ENCODE measurements at places on chromosomes 5 and 9.
A peak's percentile ranks its signal among the peaks of the same experiment; 100 is the strongest.

GRCh38 chr9:8468045-8468637 lies 668.6 kb upstream of the DMAC1 start:
- DNase-seq, result no peak

DNA sequence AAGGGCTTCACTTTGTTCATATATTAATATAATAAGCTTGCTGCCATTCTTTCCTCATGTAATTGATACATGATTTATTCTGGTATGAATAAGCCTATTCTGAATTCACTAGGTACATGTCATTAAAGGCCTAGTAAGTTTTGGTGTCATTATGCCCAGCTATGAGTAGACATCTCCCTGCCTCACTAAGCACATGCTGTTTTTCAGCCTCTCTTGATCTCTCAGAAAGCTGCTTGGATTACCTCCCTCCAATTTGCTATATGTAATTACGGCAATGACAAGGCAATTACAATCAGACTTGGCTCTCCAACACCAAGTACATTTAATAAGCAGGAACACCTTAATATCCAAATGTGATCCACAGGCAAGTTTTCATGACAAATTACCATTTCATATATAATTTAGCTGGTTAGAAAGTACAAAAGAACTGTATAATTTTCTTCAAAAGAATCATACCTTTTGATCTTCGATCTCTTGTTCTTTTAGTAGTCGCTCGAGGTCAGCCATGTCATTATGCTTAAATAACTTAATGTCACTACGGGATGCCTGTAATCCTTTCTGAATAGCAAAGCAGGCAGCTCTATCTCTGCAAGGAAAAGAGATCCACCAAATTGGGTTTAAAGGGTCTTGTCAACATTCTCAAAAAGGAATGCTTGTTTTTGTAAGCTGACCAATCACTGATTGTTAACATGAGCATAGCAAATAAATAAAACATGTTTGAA lies 56.3 kb downstream of the SPTLC1 start:
- DNase-seq, result no peak

GRCh38 chr5:38500573-38501260 lies 55.7 kb downstream of the LIFR start:
- DNase-seq, result no peak

DNA sequence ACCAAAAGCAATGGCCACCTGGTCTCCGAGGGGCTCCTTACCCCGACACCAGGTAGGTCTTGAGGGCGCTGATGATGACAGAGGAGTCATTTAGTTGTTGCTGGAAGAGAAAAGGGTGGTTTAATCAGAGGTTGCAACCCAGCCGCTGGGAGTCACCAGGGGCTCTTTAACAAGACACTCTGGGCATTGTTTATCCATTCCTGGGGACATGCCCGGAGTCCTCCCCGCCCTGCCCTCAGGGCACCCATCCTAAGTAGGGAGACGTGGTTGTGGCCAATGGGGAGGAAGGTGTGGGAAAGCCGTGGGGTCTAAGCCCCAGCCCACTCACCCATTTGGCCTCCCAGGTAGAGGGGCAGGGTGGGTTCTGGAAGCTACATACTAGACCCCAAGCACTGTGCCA lies 3.1 kb downstream of the PTGES2 start:
- no peak for DNase-seq

GRCh38 chr5:82833277-82833676 lies 243.9 kb downstream of the TMEM167A start:
- DNase-seq, result no peak

DNA sequence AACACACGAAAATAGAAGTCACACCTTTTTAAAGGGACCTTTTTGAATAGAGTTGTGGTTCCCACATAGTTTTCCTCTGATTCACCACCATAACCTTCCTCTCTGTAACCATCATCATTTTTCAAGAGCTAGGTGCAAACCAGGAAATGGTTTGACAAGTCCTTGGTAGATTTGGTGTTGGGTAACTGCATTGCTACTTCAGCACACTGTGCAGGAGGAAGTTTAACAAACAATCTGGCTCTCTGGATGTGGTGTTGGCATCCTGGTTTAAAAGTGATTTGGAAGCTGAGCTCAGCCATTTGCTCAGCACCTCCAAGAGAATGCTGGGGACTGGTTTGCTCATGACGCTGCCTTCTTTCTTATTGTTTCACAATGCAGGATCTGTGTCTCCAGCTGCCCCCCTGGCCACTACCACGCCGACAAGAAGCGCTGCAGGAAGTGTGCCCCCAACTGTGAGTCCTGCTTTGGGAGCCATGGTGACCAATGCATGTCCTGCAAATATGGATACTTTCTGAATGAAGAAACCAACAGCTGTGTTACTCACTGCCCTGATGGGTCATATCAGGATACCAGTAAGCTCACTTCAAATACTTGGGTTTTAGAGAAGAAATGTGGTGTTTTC lies 213.1 kb downstream of the RFK start:
- DNase-seq, result peak; percentile 3

GRCh38 chr5:43138512-43138893 lies 17.8 kb downstream of the ZNF131 start:
- DNase-seq, result no peak

DNA sequence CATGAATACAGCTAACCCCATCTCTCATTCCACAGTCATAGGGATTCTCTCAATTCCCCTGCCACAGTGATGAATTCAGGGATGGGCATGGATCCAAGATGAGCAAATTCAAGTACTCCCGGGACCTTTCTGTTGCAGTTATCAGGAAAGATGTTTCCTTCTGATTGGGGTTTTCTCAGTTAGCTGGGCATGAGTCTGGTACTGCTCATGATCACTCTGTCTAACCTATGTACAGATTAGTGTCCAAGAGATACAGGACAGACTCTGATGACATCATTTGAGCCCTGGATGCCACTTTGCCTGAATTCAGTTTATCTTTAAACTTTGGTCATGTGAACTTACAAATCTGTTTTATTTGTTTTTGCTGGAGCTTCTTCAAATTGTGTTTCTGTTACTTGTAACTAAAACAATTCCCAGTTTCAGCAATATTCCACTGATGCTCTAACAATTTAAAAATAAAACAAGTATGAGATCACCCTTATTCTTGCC lies 257.7 kb upstream of the KLF9 start:
- DNase-seq, result no peak

DNA sequence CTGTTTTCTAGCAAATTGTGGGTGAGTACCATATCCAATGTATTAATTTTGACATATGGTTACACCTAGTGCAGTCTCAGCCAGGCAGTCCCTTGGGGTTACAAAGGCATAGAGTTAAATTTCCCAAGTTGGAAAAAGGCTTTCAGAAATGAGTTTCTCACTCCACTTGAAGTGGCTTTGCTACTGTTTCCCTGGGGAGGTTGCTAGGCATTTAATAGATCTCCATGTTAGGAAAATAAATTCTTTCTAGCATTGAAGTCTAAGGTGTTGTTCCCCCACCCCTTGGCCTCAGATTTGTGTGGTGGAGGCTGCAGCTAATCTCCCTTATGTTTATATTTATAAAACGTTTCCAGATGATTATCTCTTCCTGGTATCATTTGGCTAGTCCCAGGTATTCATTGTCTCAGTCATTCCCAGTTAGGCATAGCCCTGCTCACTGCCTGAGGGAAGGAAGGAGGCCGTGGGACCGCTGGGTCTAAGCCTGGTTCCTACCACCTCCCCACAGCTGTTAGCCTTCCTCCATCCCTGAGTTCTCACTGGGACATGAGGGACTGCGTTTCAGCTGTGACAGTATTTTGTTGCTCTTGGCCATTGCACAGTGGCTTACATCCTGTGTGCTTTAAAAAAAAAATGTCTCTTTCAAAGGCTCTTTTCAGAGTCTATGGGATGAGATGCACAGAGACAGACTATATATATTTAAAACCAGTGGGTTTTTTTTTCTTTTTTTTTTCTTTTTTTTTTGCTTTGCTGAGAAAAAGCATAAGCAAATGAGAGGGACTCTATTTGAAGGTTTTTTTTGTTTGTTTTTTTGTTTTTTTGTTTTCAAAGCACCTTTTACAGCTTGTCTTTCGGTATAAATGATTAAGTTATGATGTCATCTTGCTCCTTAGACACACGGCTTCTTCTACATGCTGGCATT lies 121.5 kb downstream of the MAST4 start:
- DNase-seq, result no peak

GRCh38 chr9:70081120-70081495 lies 37.5 kb downstream of the MAMDC2 start:
- no peak for DNase-seq

DNA sequence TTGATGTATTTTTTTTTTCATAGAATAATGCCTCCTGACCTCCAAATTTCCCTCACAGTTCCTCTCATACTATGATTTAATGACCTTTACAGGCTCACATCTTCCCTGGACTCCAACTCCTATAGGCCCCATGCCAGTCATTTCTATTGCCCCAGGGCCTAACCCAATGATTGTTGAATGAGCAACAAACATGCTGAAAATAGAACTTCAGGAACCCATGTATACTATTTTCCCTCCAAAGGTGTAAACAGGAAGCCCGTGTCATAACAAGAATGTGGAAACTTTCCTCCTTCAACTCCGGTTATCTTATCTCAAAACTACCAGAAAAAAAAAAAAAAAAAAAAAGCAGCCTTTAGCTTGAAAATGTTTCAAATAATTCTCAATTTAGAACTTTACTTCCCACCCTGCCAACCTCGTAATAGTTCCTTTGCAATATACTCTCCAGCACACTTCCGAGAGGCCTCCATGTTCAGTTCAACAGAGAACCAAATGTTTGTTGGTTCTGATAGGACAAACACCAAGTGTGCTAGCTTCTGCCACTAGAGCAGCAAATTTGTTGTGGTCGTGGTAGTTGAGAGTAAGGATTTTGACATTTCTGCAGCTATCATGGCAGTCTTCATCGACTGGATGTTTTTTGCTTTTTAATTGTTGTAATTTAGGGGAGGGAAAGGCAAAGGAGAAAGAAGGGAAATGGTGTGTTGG lies 25.8 kb downstream of the TRPM6 start:
- no peak for DNase-seq

GRCh38 chr5:353612-354580 lies 32.4 kb downstream of the AHRR start:
- DNase-seq, result no peak

- DNase-seq, result no peak
Measured at GRCh38 chr5:179734536-179735164, 2.0 kb downstream of the MAML1 start.

DNA sequence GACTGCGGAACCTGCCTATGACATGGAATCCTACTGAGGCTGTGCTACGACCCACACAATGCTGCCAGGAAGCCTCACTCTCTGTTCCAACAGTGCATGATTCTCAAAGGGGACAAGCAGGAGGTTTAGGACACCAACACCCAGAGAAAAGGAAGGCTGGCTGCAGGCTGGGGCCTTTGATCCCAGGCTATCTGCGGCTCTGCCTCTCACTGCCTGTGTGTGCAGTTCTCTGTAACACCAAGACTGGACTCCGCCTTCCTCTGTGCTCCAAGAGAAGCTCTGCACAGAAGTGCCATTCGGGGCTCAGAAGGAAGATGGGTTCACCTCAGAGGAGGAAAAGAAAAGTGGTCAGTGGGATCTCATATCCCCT lies 20.5 kb downstream of the ANKH start:
- no peak for DNase-seq

DNA sequence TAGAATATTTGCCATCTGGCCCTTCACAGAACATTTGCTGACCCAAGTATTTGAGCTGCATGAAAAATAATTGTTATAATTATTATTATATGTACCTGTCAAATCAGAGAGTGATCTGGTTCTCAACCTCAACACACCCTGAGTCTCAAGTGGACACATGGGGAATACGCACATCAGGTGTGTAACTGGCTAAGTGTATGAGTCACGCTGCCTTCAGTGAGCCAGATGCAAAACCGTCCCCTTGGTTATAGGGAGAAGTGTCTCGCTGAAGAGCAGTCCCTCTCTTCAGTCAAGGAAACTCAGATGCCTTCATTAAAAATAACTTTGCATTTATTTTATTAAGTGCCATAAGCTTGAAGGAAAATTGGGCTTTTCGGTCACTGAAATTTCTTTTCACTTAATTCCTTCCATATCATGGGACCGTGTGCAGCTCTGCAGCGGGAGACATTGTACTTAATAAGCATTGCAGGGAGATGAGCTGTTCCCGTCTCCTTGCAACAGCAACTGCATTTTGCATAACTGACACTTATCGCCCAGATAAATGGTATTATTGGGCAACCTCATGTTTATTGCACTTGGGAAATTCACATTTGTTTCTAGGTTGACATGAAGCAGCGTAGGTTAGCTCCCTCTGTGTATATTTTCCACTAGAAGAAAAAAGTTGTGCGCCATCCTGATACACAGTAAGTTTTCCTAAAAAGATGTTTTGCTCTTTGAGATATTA lies 512.3 kb upstream of the DAP start:
- no peak for DNase-seq

DNA sequence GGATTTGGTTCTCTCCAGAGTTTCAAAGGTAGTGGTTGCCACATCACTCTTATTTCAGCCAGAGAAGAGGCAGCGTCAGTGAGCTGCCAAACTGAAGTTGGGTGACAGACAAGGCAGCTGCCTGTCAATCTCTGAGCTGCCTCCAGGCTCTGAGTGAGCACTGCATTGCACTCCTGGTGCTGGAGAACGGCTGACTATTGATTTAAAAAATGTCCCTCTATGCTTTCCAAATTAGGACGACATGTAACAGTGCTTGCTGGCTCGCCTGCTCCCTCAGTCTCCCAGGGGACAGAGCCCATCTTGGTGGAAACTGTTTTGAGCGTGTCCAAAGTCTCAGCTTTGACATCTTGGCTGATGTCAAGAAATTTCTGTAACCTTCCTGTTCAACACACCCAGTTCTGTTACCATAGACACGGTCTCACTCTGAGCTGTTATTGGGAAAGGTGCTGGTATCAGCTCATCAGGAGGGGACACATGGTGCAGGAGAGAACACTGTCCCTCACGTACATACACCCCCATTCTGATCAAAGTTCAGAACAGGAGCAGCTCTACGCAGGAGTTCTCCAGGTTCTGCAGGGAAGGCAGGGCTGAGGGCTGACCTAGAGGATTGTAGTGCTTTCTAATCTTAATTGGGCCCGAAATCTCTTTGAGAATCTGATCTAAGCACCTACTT lies 15.7 kb downstream of the PCDH12 start:
- DNase-seq, result no peak

GRCh38 chr5:75277463-75277862 lies 40.8 kb upstream of the ANKRD31 start:
- DNase-seq, result no peak

Measured in T-cell (primary cell).